ENCODE measurements at places on chromosomes 5 and 9.
A peak's percentile ranks its signal among the peaks of the same experiment; 100 is the strongest.

DNA sequence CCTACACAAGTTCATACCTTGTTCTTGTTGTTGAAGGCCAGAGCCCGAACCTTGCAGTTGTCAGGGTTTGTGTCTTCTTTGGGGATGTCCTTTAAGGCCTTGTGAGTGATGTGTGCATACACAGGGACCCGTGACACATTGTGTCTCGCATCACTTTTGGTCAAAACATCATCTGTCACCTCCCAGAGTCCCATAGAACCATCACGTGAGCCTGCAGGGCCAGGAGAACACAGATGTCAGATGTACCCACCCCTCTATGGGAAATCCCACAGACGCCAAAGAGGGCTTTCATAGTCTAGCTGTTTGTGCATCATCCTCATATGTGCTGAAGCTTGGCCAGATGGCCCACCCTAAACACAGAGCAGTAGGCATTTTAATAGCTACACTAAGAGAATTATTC lies 28.2 kb downstream of the DCAF12 start:
- no peak for DNase-seq

DNA sequence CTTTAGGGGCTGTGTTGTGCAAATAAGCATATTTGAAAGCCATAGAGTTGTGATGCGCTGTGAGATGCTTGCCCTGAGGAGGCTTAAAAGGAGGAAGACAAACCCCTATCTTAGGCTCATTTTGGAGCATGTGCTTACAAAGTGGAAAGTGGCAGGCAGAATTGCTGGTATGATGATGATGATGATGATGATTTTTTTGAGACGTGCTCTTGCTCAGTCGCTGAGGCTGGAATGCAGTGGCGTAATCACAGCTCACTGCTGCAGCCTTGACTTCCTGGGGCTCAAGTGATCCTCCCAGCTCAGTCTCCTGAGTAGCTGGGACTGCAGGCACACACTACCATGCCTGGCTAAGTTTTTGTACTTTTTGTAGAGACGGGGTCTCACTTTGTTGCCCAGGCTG lies 1.7 kb downstream of the CNOT8 start:
- DNase-seq, result no peak

DNA sequence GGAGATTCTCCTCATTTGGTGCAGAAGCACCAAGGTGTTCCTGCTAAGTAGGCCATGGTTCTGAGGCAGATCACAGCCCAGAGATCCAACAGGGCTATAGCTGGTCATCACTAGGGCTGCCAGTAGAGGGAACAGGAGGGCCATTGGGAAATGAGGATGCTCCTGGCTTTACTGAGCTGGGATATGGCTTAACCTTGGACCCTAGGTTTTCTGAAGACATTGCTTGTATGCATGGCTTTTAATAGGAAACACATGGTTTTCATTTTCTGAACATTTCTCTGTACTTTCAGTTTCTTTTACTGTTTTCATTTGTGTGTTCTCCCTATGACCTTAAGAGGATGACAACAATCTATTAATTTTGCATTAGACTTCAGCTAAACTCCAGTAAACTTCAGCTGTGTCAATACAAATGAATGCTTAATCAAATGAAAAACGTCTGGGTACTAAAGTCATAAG lies at the start of gene IFNW1:
TSS of gene IFNW1 (minus strand) at position 406 of the 456 bp plus-strand sequence. CDS start at position 144, 262 bp downstream.
- no peak for DNase-seq

DNA sequence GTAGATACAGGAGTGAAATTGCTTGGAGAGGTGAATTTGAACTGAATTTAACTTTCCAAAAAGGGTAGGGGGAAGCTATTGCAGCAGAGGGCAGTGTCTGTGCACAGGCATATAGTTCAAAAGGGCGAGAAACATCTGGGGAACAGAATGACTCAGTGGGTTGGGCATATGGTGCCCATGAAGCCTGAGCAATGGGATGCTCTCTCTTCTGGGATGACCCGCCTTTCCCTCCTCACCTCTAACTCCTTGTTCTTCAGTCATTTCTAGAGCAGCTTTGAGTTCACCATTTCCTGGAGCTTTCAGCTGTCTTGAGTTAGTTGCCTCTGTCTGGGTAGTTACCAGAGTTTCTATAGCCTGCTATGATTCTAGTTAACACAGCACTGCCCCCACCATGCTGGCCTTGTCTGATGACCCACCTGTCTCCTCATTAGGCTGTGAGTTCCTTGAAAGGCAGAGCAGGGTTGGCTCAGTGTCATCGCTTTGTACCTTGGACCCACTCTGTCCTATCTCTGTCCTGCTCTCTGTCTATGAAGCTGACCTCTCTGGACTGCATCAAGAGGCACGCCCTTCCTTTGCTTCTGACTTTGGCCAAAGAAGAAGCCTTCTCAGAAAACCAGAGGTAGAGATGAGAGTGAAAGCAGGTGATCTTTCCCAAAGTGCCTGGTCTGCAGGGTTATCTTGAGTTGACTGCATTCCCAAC lies 299.6 kb upstream of the KLF4 start:
- DNase-seq, result no peak

GRCh38 chr5:2542821-2543220 lies 208.7 kb downstream of the IRX2 start:
- no peak for DNase-seq

GRCh38 chr5:62828742-62829603 lies 250.4 kb downstream of the LRRC70 start:
- no peak for DNase-seq

GRCh38 chr5:107154593-107154992 lies 516.1 kb downstream of the EFNA5 start:
- DNase-seq, result no peak

- no peak for DNase-seq
These were observed 78.8 kb upstream of the IZUMO3 start for GRCh38 chr9:24624481-24624880.

GRCh38 chr5:10306806-10307205 lies 896 bp downstream of the CMBL start:
- DNase-seq, result peak; percentile 31

- no peak for DNase-seq
These were observed 808.2 kb downstream of the BRINP1 start for GRCh38 chr9:118561051-118561450.

DNA sequence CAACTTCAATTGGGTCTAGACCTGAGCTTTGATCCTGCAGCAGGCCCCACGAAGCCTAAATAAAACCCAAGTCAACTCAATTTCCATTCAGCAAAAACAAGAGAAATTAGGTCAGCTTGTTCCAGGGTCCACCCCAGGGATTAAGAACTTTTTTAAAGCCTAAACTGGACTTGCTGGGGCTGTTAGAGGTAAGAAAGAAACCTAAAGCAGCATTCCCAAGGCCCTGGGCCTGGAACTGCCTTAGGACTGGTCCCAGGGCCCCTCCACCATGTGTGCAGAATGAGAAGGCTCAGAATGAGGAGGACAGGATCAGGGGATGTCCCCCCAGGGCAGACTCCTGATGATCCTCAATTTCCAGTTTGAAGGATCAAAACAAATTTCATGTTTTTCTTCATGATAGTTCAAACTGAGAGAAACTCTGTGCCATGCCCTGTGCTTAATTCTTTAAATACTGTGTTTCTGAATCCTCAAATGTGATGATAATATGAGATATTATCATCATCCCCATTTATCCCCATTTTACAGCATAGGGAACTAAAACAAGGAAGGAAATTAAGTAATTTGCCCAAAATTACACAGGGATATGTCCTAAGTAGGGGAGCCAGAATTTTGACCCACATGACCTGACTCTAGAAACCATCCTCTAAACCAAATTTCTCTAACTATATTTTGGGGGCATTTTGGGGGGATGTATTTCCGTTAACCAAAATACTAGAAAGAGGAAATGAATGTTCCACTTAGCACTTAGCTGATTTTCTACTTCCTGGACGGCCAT lies 64.5 kb downstream of the DENND1A start:
- DNase-seq, result no peak

DNA sequence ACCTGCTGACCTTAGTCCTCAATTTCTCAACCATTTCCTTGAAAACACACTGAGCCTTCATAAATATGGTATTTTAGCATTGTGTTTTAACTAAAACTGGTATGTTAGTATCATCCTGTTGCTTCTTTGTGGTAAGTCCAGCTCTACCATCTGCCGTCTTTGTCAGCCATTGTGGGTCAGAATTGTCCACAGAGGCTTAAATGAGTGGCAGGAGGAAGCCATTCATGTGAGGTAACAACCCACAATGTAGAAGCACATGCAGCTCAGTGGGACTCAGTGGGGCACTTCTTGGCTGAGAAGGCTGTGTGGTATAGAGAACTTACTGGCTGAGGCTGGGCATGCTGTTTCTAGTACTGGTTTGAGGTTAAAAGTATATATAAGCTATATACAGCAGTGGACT lies 149.2 kb upstream of the NR3C1 start:
- DNase-seq, result no peak

- no peak for DNase-seq
These were observed 281.8 kb upstream of the TUT7 start for GRCh38 chr9:86636038-86636437.

GRCh38 chr5:377326-377981 lies 55.9 kb downstream of the AHRR start:
- no peak for DNase-seq

DNA sequence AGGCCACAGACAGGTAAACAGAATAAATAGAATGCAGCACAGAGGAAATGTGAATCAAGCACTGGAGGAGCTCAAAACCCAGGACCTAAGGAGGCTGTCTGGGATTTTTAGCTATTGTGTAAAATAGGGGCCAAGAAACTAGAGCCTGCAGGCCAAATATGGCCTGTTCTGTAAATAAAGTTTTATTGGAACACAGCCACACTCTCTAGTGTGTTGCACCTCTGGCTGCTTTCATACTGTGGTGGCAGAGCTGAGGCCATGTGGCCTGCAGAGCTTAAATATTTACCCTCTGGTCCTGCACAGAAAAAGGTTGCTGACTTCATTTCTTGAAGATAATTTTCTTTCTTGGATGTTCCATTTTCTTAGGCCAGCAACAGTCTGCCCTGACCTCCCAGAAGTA lies 136.4 kb downstream of the WDR41 start:
- DNase-seq, result no peak

DNA sequence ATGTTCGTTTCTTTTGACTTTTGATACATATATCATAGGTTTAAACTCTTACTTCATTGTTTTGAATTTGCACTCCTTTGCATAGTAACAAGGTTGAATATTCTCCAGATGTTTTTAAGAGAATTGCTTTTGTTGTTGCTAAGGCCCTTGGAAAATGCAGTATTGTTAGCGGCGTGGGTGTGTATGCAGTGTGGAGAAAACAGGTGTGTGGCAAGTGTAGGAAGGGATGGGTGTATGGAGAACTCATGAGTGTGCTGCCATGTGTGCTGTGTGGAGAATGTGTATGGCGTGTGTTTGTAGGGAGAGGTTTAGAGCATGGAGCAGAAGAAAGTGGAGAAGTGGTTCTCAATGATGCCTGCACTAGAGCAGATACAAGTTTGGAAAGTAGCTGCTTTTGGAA lies 87.3 kb downstream of the WWC1 start:
- no peak for DNase-seq

- DNase-seq, result no peak
These were observed 30.1 kb upstream of the PRDM12 start for GRCh38 chr9:130634191-130634768.

GRCh38 chr5:149632311-149633251 lies 51.3 kb downstream of the ARHGEF37 start:
- DNase-seq, result no peak

DNA sequence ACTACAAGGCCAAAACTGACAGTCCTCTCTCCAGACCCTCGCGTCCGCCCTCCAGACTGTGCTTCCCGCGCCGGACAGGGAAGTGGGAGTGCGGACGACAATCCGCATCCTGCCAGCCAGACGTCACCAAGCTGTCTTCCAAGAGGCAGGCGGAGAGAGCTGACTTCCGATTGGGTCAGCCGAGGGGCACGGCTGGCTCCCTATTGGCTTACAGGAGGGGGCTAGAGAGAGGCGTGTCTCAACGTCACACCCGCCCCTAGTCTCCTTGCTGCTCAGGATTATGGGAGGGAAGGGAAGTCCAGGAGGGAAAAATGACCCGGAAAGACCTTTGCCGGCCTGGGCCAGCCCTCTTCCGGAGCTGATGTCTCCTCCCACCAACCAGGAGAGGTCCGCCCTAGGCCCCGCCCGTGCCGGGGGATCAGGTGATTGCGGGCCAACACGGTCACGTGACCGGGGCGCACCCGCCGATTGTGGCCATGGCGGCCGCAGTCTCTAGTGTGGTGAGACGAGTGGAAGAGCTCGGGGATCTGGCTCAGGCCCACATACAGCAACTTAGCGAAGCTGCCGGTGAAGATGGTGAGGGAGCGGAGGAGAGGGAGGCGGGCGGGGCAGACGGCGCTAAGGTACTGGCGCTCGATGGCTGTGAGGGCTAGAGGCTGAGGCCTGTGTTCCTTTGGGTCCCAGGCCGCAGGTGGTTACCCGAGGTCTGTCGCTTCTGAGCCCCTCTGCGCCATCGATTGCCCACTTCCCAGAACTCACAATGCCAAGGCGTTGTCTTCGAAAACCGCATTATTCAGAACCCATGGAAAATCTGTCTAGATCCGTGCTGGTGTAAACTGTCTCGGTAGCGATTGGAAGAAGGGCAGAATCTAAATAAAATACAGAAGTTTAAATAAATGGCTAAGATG lies at the start of gene RIMOC1:
TSS of gene RIMOC1 (plus strand) at position 453 of the 908 bp plus-strand sequence. CDS start at position 477, 24 bp downstream.
- DNase-seq, result peak; percentile 98

GRCh38 chr5:10111571-10111970 lies 138.1 kb downstream of the ATPSCKMT start:
- DNase-seq, result no peak

- DNase-seq, result no peak
These were observed 130.9 kb downstream of the C9orf50 start for GRCh38 chr9:129489838-129490582.

- no peak for DNase-seq
These were observed 40.1 kb downstream of the PRRT1B start for GRCh38 chr9:131585375-131585774.

- DNase-seq, result no peak
These were observed 101.0 kb upstream of the PIK3R1 start for GRCh38 chr5:68114378-68115040.

GRCh38 chr5:50724-51499 lies 41.1 kb upstream of the PLEKHG4B start:
- no peak for DNase-seq

GRCh38 chr5:32057187-32058096 lies 116.7 kb downstream of the GOLPH3 start:
- DNase-seq, result no peak

GRCh38 chr9:111527347-111527746 lies 2.4 kb downstream of the ZNF483 start:
- no peak for DNase-seq

- no peak for DNase-seq
These were observed 1.6 kb upstream of the ZNF608 start for GRCh38 chr5:124747791-124748686.
